ENCODE measurements at places on chromosomes 2 and 18.

DNA sequence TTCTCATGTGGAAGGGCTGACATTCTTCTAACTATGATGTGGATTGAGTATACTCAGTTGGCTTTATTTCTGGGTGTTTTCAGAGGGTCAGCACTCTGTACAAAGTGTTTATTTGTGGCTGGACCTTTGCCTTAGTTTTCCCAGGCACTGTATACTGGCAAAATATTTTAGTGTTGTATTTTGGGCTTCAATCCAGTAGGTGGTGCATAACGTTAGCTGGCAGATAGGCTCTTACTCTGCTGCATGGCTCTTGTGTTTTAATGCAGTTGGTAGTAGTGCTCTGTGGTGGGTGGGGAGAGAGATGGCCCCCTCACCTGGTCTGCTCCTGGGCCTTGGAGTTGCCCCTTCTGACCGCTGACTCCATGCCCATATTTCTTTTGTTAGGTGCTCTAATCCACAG, 75.6 kb upstream of the REG3A start:
- DNase-seq: no peak

DNA sequence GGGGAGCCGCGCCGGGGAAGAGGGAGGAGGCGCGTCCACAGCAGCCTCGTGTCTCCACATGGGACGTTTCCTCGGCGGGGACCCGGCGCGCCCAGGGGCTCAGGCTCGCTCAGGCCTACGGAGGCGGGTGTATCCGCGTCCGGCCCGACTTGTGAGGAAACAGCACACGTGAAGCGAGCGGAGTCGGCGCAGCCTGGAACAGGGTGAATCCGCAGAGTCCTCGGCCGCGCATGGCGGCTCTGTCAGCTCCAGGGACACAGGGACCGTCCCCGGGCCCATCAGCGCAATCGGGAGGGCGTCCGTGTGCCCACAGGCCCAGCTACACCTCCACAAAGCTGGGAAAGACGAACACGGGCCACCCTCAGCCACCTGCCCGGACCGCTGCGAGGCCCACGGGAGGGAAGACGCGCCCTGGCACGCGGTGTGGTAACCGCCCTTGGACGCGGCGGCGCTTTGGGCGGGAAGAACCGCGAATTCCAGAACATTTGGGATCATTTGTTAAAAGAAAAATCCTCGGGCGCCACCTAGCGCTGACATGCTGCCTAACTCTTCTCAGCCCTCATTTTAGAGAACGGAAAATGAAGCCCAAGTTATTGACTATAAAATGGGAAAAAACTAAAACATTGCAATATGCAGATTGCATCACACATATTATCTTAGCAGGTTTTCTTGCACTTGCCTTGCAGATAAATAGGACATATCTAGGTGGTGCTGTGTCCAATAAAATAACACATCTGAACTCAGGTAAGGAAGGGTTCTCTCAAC, 40.4 kb downstream of the TMEM18 start:
- DNase-seq: no peak

DNA sequence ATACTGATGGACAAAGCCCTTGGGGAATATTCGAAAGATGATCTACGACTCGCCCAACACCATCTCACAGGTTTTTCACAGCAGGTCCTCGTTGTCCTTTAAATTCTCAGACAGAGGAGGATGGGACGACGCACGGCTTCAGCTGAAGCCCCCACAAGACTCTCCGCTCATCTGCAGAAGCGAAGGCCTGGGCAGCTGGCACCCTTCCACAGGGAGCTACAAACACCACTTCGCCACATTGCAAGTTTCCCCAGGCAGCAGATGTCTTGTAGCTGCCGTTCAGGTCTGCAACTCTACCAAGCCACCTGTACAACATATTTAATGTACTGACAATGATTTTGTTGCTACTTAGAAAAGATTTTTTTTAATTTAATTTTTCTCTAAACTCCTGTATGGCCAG, 642.9 kb downstream of the ZEB2 start:
- no peak for DNase-seq

DNA sequence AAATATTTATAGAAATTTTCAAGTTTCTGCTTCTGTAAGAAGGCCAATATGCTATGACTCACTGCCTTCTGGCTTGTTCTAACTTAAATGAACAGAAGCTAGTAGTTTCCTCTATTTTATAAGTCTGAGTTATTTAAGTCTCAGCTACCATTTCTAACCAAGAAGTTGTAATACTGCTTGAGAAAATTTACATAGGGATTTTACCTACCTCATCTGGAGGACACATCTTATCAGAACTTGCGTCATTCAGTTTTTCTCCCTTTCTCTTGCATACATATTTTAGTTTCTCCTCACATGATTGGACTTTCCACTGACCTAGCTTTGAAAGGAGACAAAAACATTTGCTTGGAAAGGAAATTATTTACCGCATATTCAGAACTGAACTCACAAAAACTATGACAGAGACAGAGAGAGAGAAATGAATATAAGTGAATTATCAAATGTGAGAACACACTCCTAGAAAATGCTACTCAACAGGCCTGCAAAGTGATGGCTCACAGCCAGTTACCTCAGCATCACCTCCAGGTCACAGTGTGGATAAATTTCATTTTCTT, 81.1 kb upstream of the CD302 start:
- no peak for DNase-seq

DNA sequence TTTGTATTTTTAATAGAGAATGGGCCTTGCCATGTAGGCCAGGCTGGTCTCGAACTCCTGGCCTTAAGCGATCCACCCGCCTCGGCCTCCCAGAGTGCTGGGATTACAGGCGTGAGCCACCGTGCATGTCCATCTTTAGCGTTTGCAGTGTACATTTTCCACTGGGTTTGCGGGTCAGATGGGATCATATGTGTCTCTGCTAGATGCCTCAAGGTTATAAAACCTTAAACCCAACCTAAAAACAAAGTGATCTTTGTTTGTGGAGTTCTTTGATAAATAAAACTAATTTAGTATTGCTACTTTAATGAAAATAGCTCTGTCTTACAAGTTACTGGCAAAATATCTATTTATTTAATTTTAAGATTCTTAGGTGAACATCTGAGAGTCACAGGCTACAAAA, 13.1 kb upstream of the ALPG start:
- no peak for DNase-seq

GRCh38 chr2:20130160-20130560, 78.7 kb upstream of the LAPTM4A start:
- no peak for DNase-seq

GRCh38 chr2:60560734-60561644, 7.5 kb upstream of the BCL11A start:
- DNase-seq: no peak

DNA sequence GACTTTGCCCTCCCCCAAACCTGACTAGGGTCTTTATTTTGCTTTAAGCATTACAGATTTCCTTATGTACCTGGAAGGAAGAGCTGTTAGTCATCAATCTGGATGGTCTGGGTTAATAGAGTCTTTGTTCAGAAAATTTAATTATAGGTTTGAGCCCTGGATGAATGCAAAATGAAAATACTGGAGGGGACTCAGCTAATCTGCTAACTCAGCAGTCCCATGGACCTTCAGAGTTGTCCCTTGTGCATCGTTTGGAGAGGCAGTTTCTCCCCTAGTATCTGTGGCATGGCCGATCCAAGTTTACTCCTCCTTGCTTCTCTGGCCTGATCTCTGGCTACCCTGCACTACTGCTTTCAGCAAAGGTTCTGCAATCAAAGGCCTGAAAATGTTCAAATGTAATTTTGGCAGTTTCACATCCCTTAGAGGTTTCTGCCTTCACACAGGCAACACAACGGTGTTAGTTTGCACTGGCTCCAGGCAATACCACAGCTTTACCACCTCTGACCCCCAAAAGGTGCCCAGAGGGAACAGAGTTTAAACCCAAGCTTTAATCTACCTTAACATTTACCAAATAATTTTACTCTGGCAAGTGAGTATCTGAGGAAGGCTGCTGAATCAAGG, 134.3 kb downstream of the THADA start:
- peak; percentile 78 for DNase-seq
